Esophagus muscularis mucosa (tissue), 4 donors: ENCODE measurements at places on chromosomes 7 and 10.
A peak's percentile ranks its signal among the peaks of the same experiment; 100 is the strongest.

GRCh38 chr7:97450516-97450915 is 281.4 kb upstream of the TAC1 start:
- no peak for DNase-seq

GRCh38 chr10:97090035-97090434 is 95.7 kb downstream of the SLIT1 start:
- DNase-seq, result no peak

DNA sequence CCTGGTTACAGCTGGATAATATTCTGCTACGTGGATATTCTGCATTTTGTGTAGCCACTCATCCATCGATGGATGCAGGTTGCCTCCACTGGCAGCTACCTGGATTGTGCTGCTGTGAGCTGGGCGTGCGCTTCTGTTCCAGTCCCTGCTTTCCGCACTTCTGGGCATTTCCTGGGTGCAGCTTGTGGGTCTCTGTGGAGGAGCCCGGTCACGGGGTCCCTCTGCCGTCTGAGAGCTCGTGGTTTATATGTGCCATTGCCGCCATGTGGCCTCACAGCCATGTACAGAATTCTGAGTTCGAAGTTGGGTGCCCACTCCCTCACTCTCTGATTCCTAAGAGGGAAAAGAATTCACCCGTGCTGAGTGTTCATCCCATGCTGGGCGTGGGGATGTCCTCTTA is 38.3 kb downstream of the JAKMIP3 start:
- DNase-seq, result no peak

DNA sequence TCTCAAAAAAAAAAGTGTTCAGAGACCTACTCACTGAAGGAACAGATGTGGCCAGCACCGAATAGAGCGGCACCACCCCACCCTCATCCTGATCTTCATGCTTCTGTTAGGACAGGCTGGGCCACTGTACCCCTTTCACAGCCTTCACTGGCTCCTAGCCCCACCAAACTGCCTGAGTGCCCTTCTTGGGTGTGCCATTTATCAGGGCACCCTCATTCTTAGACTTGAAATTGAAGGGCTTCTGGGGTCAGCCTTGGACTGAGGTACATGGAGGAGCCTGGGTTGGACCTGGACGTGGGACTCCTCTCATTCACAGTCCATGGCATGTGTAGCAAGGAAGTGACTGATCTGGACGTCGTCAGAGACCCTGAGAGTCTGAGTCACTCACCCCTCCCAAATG is 190.3 kb downstream of the COBL start:
- peak; percentile 81 for DNase-seq

GRCh38 chr10:79250259-79250658 is 97.0 kb upstream of the PPIF start:
- no peak for DNase-seq

- peak; percentile 66 for DNase-seq
These were observed 89.7 kb downstream of the AMPH start for GRCh38 chr7:38541440-38541839.

DNA sequence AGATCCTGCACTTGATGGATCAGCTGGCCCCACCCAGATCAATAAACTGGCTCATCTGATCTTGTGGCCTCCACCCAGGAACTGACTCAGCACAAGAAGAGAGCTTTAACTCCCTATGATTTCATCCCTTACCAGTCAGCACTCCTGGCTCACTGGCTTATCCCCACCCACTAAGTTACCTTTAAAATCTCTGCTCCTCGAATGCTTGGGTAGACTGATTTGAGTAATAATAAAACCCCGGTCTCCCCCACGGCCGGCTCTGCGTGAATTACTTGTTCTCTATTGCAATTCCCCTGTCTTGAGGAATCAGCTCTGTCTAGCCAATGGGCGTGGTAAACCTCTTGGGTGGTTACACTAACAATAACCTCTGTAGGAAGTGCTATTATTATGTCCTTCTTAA is 83.7 kb downstream of the MBL2 start:
- no peak for DNase-seq
